ENCODE measurements at places on chromosomes 6 and 20.

DNA sequence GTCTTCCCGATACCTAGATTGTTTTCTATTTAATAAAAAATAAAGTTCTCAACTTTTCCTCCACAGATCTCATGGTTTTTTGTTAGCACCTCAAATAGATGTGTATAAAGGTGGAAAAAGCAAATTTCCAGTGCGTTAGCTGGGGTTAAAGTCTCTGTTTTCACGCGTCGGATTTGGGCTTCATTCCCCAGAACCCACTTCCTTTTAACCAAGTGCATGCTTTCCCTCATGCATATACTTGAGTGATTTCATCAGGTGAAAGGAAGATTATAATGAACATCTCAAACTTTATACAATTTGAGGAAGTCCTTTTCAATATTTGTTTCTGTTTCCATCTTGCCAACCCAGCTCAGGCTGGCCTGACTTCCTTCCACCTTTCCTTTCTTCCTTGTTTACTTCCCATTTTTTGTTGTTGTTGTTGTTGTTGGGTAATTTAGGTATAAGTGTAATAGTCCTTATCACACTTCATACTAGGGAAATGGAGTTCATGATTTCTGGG, 43.9 kb upstream of the GGTLC1 start:
- no peak for DNase-seq

GRCh38 chr6:45933855-45934254, 81.8 kb downstream of the CLIC5 start:
- peak; percentile 73 for DNase-seq

DNA sequence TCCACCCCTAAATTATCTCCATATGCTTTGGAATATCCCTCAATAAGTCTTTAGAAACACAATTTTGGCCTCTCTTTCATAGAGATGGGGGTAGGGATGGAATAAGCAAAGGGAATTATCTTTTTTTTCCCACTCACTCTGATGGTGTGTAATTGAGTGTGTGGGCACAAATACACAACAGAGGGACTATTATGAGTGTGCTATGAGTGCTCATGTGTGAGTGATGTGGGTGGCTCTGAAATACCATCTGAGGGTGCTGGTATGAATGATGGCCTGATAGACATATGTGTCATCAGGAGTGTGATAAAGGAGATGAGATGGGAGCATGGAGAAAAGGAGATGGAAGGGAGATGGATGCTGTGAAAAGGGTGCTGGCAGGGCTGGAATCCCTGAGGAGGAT, 35.6 kb downstream of the GSS start:
- no peak for DNase-seq

DNA sequence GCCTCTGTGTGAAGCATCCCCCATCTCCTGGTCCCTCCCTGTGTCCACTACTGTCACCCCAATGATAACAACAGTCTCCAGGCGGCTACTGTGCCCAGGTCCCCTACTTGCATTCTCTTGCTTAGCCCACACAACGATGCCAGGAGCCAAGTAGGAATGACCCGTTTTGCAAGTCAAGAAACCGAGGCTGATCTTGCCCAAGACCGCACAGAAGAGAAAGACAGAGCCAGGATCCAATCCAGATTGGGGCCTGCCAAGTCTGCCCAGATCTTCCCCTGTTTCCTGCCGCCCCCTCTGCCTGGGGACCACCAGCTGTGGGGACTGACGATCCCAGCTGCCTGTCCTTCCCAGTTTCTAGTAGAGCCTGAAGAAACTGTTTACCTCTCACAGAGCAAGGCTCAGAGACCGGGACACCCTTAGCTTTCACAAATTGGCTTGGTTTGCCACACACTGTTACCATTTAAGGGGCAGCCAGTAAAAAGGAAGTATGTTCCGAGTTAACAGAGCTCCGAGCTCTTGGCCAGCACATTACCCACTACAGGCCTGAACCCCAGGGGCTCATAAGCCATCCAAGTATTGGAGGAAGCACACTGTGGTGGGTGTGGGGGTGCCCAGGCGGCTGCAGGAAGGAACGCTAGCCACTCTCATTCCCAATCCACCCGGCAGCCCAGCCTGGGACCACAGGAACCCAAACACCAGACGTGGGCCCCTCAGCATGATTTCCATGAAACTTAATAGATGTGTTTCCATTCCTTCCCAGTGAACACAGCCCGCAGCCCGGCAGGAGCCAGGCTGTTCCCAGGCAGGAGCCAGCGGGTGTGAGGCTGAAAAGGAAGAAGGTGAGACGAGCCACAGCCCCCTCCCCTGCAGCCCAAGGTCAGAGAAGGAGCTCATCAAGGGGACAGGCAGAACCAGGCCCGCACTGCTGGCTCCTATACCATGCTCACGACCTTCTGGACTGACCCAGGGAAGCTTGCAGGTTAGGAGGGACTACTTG, 7.9 kb downstream of the KIAA1755 start:
- DNase-seq, result no peak

DNA sequence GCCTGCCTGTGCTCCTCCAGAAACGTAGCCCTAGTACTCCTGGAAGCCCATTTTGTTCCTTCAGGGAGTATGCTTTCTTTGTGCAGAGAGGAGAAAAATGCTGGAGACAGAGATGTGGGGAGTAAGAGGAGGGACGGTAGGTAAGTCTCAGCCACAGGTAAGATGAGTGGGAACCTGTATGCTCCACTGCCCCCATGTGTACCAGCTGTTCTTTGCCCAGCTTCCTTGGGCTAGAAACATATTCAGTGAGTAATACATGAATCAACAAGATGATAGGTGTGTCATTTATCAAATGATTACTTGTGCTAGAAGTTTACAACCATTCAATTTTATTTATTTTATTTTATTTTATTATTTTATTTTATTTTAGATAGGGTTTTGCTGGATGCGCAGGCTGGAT, 13.6 kb upstream of the CEP85L start:
- DNase-seq, result no peak

GRCh38 chr20:21519136-21519584, 5.3 kb upstream of the NKX2-2 start:
- no peak for DNase-seq

- peak; percentile 23 for DNase-seq
Measured at GRCh38 chr20:22490287-22491193, 93.8 kb downstream of the FOXA2 start.

DNA sequence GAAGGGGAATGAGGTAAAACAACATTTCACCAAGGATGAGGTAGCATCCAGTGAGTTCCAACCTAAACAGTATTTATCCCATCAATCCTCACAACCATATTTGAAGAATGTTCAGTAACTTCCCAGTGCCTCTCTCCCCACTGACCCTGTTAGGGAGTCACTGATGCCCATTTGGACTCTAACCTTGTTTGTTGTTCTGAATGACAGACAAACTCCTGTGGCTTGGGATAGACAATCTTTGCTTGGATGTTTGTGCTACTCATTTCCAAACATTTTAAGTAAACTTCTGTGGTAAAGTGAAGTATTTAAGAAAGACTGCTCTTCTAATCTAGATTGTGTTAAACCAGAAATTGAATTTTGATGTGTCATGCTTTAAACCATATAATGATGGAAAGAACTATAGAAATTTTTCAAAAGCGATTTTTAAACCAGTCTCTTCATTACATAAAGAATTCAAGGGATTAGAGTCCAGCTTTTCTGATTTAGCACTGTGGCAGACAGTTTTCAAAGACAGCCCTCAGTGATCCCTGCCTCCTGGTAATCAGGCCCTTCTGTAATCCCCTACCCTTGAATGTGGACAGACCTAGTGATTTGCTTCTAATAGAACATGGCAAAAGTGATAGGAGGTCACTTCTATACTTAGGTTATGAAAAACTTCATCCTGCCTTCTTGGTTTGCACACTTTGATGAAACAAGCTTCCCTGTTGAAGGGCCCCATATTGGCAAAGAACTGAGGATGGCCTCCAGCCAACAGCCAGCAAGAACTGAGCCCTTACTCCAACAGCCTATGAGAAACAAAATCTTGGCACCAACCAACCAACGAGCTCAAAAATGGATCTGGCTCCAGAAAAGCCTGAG, 191.6 kb downstream of the DST start:
- peak; percentile 52 for DNase-seq

GRCh38 chr6:136717716-136717990, 74.6 kb downstream of the MAP3K5 start:
- no peak for DNase-seq

GRCh38 chr6:27297857-27298730, 14.0 kb downstream of the POM121L2 start:
- DNase-seq, result peak; percentile 52

Measured in H4 (cell line).